ENCODE measurements at places on chromosomes 16 and 17. TPM values are rescaled to one million over a fixed set of nuclear protein-coding genes. Genes with fewer than 3 reads are reported as not detected.

The SULT1A2 gene
- not detected for polyA plus RNA-seq

The IL4R gene
- polyA plus RNA-seq = 17.1 TPM

The TEX19 gene
- not detected for polyA plus RNA-seq

The TVP23A gene
- not detected for polyA plus RNA-seq

The RUNDC3A gene
- not detected for polyA plus RNA-seq

The NXPH3 gene
- 0.36 TPM for polyA plus RNA-seq

The TSPOAP1 gene
- polyA plus RNA-seq = 0.23 TPM

The HOXB6 gene
- polyA plus RNA-seq = 28.9 TPM

The PRSS8 gene
- polyA plus RNA-seq = not detected

The CLCN7 gene
- 25.8 TPM for polyA plus RNA-seq

The TLCD1 gene
- polyA plus RNA-seq = 11.5 TPM

The APOBR gene
- polyA plus RNA-seq = not detected

The TMEM235 gene
- polyA plus RNA-seq = not detected

The SUZ12 gene
- polyA plus RNA-seq = 26.4 TPM

DNA sequence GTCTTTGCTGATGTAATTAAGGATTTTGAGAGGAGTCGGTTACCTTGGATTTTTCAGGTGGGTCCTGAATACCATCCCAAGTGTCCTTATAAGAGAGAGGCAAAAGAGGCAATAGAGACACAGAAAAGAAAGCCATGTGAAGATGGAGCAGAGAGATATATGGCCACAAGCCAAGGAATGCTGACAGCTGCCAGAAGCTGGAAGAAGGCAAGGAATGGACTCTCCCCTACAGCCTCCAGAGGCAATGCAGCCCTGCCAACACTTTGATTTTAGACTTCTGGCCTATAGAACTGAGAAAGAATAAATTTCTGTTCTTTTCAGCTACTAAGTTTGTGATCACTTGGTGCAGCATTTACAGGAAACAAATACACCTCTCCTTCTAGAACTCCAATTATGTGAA, 8.2 kb upstream of the RNFT1 start:
- DNase-seq = peak; percentile 5

- DNase-seq = peak; percentile 23
Observed at GRCh38 chr17:57273490-57273889, 17.2 kb downstream of the MSI2 start.

DNA sequence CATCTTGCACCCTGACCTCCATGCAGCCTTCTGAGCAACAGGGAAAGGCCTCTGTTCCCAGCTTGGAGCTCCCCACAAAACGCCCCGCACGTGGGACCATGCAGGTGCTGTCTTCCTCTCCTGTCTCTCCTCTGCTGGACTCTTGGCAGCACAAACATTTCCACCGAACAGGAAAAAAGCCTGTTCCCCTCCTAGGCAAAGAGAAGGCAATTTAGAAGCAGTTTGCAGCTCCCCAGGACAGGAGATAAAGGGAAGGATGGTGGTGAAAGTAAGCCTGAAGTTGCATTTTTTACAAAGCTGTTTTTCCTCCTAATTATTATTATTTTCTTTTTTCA, 7.7 kb upstream of the CIBAR2 start:
- no peak for DNase-seq

DNA sequence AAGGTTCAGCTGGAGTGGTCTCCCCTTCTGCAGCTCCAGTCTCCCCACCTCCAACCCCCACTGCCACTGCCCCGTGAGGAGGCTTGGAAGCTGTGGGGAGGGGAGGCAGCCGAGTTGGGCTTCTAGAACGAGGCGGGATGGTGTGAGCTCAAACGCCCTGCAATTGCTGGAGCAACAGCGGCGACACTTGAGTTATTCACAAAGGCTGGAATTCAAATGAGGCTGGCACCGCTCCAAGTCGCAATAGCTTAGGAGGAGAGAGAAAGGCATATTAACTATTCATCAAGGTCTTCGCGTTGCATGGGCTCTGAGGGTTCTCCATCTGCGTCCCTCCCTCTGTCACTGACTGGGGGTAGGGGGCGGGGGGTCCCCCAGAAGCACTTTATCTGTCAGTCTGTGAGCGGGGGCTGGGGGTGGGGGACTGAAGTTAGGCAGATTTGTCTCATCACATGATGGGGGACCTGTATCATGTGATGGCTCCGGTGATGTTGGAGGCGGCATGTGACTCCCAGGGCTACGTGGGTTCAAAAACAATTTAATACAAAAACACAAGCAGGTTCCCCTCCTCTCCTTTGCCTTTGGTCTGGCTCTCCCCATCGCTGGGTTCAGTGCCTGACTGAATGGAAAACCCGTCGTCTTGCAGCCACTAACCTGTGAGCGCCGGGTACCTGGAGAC, 70.5 kb downstream of the RBBP6 start:
- DNase-seq = peak; percentile 66

DNA sequence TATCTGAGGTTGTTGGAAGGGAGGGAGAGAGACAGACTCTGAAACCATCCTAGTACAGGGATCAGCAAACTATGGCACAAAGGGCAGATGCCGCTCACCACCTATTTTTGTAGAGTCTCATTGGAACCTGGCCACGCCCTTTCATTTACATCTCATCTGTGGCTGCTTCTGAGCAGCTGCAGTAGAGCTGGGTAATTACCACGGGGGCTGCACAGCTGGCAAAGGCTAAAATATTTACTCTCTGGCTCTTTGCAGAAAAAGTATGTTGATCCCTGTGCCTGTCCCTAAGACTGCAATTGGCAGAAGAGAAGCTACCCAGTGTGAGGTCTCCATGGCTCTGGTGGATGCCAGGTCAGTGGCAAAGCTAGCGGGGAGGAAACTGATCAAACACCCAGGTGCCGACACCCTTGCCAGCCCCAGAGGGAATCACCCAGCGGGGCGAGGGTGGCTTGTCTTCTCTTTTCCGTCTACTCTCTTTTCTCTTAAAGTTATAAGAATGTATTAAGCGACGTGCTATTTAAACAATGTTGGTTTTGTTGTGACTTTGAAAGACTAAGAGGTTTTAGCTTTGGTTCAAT, 14.0 kb downstream of the CEP295NL start:
- no peak for DNase-seq

DNA sequence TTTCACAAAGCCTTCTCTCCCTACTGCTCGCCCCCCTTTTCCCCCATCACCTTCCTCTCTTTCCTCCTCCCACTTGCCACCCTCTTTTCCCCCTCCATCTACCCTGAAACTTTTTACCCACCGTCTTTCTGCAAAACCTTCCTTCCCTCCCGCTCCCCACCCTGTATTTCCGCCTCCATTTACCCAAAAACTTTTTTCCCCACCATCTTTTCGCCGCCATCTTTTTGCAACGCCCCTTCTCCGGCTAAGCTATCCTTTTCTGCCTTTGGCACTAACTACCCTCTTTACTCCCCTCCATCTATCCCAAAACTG, 205.2 kb upstream of the WSB1 start:
- DNase-seq = no peak

DNA sequence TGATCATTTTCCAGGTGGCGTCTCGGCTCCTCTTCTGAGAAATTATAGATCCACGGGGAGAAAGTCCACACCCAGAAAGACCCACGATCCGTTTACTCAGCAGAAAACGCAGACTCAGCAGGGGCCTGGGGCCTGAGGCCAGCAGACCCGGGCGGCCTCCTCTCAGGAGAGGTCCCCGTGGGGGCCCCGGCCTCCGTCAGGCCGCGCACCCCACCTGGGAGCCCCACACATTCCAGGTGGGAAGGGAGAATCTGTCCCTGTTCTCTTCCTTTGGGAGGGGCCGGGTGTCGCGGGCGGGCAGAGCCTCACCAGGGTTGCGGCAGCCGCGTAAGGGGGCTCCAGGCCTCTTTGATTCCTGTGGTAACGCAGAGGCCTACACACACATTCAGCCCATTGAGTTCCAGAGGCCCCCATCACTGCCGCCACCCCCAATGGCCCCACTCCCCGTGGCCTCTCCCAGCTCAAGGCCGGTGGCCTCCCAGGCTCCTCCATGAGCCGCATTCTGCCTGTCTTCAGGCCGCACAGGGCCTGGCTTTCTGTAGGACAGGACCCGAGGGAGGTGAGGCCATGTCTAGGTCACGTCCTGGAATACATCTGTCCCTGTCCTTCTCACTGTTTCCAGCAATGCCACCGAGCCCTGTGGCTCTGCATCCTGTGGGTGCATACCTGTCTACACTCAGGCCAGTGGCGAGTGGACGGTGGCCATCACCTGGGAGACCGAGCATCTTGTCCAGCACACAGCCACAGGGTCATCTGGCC, 1.6 kb upstream of the IGFALS start:
- no peak for DNase-seq

- DNase-seq = no peak
Observed at GRCh38 chr16:76882105-76882504, 308.9 kb upstream of the MON1B start.

DNA sequence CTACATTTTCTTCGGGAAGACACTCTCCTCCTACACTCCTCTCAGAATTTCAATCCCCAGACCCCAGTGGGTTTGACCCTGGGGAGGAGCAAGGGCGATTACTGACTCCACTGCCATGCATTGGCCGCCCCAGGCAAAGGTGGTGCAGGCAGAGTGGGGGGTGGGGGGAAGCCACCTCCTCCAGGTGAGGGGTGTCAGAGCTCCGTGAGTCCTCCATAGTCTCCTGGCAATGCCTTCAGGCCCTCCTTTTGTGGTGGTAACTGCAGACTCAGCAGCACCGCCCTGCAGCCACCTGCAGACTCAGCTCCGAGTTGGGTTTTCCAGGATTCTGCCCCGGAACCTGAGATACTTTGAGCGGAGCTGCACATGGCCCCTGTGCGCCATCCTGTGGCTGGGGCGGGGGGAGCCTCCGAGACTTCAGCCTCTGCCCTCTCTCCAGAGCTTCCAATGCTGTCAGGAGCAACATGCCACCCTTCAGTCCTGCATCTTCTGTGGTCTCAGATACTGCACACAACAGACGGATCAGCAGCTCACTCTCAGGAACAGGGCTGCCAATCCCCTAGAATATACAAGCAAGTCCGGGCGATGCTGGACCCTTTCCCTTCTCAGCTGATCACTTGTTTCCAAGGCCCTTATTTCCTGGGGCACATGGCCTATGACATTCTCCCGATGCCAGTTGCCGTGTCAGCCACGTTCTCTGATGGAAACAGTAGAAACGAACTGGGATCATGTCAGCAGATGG, 2.4 kb upstream of the SLC47A2 start:
- no peak for DNase-seq

- no peak for DNase-seq
Observed at GRCh38 chr17:15969463-15969862, 24.5 kb downstream of the ADORA2B start.

DNA sequence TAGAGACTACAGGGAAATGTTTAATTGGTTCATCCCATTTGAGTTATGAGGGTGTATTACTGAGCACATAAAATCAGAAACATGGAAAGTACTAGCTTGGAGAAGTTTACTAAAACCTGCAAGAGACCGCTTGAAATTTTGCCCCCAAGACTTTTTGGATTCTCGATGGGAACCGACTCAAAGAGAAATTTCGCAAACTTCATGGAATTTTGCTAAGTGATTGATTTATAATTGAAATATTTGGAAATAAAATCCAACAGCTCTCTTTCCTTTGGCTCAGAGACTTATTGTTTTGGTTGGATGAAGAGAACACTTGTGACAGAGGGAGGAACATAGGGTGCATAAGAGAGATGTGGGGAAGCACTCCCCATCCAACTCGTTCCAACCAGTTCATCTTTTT, 574.4 kb downstream of the WWOX start:
- DNase-seq = no peak

- DNase-seq = peak; percentile 32
Observed at GRCh38 chr16:4936181-4936990, 562 bp downstream of the PPL start.

DNA sequence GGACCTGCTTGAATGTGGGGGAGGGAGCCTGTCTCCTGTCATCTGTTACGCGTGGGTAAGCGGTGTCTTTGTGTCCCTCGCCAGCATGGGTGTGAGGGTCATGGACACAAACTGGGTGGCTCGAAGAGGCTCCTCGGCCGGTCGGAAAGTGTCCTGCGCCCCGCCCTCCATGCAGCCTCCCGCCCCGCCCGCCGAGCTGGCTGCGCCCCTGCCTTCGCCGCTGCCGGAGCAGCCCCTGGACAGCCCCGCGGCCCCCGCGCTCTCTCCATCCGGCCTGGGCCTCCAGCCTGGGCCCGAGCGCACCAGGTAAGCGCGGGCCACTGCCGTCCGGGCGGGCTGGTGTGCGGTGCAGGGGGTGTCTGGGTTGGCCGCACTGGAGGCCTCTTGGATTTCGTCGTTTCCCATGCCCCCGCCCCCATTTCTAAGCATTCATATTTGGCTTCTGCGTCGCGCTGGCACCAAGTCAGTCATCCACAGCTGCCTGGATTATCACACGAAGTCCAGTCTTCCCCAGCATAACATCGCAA, 43.8 kb downstream of the ELAC2 start:
- peak; percentile 32 for DNase-seq

DNA sequence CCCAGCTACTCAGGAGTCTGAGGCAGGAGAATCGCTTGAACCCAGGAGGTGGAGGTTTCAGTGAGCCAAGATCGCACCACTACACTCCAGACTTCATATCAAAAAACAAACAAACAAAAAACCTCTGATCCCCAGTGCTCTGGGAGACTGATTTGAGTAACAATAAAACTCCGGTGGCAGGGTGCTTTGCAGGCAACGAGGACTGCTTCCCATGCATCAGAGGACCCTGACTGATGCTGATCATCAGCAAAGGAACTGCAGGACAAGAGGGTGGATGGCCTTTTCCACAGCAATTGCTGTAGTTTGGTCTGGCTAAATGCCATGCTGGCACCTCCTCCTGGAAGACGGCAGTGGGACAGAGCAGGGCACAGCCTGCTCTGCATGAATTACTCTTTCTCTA, 6.4 kb upstream of the SLC39A11 start:
- no peak for DNase-seq

- no peak for DNase-seq
Observed at GRCh38 chr17:10071141-10071540, 127.3 kb downstream of the GAS7 start.

- peak; percentile 61 for DNase-seq
Observed at GRCh38 chr17:34420254-34420766, 57.3 kb upstream of the CCL1 start.

GRCh38 chr16:11032922-11033291, 88.5 kb downstream of the CLEC16A start:
- peak; percentile 97 for DNase-seq

DNA sequence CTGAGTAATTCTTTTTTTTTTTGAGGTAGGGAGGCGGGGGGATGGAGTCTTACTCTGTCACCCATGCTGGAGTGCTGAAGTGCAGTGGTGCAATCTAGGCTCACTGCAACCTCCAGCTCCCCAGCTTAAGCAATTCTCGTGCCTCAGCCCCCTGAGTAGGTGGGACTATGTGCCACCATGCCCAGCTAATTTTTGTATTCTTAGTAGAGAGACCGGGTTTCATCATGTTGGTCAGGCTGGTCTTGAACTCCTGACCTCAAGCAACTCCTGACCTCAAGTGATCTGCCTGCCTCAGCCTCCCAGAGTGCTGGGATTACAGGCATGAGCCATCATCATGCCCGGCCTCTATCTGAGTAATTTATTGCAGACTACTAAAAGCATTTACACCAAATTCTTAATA, 19.4 kb downstream of the KPNB1 start:
- DNase-seq = no peak

- DNase-seq = no peak
Observed at GRCh38 chr17:50175035-50175807, 9.4 kb downstream of the SGCA start.
